Stimulated activated CD4-positive, alpha-beta T cell treated with anti-CD3 and anti-CD28 coated beads, Interleukin-15, amount 100 ng/mL, for 48 hours (primary cell): ENCODE measurements at places on chromosomes 7 and 10.

DNA sequence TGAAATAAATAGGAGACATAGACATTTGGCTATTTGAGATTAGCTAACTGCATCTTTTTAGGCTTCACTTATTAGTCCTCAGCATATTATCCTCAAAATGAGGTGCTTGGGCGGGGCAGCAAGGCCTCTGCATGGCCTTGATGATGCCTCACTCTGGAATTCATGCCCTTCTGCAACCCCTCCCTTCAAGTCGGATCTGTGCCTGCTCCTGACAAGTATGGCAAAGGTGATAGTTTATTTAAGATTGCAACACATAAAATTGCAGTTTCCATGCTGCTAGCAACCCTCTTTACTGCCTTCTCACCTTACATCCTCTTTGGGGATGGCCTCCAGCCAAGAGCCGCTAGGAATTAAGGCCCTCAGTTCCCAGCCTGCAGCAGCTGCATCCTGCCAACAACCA, 241.3 kb upstream of the ADARB2 start:
- no peak for DNase-seq

DNA sequence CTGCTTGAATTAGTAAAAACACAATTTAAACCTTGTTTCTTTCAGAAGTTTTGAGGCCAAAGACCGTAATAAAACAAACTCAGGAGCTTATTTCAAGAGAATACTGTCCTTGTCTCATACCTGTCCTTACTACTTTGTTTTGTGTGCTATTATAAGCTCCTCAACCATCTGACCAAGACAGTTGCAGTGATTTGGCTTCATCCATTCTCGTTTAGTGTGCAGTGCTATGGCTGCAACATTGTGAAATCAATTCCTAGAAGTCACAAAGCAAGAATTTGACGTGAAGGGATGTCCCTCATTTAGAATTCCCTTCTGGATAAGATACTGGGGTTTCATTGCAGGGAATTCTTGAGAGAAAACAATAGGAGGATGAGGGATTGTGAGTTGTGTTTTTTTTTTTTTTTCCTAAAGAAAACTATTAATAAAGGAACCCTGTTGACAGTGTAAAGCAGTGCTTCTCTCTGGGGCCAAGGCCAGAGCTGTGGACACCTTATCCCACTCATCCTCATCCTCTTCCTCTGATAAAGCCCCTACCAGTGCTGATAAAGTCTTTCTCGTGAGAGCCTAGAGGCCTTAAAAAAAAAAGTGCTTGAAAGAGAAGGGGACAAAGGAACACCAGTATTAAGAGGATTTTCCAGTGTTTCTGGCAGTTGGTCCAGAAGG, at the start of gene OIT3:
OIT3 (plus strand) TSS at position 604 of the 663 bp plus-strand sequence. CDS start 60 bp downstream, outside the sequence.
- DNase-seq: no peak

GRCh38 chr7:2559283-2559950, 638 bp downstream of the IQCE start:
- no peak for DNase-seq

DNA sequence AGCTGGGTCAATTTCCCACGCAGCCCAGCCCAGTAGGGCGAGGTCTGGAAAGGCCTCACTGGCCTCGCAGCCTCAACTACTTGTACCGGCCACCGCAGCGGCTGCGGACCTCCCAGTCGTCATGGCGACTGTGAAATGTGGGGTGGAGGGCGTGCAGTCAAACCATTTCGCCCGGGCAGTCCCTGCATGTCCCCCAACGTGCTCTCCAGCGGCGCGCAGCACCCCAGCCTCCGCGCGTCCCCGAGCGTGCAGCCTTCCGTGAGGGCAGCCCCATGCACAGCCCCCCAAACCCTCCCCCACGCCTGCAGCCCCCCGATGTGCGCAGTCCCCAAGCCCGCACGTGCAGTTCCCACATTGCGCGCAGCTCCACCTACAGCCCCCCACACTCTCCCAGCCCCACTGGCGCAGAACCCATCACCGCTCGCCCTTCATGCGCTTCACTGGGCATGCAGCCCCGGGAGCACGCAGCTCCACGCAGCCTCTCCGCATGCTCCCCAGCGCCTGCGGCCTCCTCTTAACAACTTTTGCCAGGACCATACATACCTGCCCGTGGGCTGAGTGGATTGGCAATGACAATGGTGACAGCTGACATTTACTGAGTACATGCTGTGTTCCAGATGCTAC, 34.5 kb upstream of the SFTPD start:
- no peak for DNase-seq

- no peak for DNase-seq
Measured at GRCh38 chr10:110775020-110775375, 96.7 kb upstream of the PDCD4 start.

- no peak for DNase-seq
Measured at GRCh38 chr7:47264021-47264651, 317.8 kb downstream of the TNS3 start.

GRCh38 chr10:4080225-4080805, 295.3 kb upstream of the KLF6 start:
- DNase-seq: no peak

DNA sequence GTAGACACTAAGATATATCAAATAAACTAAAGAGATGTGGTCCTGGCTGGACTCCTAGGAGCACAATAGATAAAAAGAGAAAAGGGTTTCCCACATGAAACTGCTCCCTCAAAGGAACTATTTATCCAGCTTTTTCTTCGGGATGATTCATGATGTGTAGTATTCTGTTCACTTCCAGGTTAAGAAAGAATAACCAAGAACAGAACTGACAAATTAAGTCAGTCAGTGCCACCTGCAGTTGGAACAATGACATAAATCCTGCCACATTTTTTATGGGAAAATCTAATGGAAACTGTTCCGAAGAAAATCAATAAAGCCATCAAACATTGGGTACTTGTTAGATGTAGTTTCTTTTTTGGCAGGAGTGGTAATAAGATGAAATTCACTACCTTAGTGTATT, 87.1 kb downstream of the POLR1F start:
- no peak for DNase-seq

- DNase-seq: no peak
Measured at GRCh38 chr10:131078131-131078881, 233.2 kb downstream of the TCERG1L start.

- no peak for DNase-seq
Measured at GRCh38 chr10:69577268-69578232, 4.3 kb upstream of the NEUROG3 start.

- no peak for DNase-seq
Measured at GRCh38 chr7:75584354-75584753, 92.2 kb downstream of the SPDYE5 start.

DNA sequence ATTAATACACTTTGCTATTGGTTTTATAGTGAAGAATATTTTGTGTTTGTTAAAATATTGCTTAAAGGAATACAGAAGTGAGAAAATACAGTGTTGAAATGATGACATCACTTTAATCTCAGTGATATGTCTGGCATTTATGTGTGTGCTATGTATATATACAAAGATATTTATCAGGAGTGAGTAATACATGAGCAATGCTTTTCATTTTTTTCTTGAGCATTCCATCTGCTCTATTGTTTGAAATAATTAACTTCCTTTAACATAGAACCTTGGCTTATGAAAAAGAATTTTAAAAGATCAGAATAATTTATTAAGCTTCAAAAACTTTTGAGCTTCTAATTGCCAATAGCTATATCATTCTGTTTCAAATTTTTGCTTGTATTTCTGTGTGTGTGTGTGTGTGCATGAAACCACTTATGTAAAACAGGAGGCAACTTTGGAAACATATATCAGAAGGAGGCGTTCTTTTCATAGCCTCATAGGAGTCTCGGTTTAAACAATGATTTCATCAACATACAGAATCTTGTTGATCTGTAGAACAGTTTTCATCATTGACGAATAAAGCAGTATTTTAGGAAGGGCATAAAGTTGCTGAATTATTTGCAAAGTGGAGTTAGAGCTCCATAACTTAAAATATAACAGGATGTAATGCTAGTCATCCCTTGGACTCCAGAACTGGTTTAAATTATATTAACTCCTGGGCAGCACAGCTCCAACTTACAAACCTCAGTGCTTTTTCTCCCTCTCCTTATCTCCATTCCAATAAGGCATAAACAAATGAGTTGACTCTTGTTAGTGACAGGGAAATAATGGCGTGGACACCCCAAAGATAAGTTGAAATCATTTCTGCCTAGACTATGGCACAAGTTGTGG, 228.4 kb upstream of the DGKB start:
- DNase-seq: no peak

DNA sequence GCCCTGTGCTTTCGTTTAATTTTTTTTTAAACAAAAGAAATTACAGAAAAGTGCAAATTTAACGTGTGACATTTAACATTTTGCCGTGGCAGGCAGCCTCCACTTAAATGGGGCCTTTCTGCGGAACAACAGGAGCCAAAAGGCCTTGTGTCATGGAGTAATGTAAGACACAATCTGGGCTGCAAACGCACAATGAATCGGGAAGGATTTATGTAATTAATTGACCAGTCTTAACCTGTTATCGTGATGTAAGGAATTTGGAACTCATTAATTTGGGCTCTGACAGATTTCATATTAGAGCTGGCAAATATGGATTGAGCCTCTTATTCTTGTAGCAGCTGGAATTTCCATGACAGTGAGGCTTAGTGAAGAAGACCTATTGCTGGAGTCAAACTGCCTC, 86.4 kb downstream of the SNX10 start:
- no peak for DNase-seq

DNA sequence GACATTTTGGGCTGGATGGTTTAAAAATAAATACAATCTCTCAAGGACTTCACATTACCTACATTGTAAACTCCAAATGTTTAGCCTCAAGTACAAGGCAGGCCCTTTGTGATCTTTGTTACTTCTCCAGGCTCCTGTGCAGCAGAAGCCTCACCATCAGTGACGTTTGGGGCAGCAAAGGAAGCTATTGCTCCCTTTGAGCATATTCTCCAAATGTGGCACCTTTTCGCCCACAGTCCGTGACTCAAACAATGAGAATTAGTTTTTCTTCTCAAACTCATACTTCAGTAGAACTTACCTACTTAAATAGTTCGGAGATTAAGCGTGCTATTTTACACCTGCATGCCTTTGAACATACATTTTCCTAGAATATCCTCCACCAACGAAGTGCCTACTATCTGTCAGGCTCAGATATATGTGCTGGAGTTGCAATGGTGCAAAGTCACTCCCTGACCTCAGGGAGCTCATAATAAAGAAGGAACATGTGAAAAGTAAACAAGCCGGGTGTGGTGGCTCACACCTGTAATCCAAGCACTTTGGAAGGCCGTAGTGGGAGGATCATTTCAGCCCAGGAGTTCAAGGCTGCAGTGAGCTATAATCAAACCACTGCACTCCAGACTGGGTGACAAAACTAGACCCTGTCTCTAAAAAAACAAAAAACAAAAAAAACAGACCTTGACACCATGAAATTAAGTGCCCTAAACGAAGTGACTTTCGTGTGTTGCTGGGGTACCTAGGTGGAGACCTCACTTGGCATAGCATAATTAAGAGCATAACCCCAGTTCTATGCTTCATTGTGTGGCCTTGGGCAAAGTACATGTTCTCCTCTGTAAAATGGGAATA, 1.2 kb upstream of the ABCF2 start:
- no peak for DNase-seq

DNA sequence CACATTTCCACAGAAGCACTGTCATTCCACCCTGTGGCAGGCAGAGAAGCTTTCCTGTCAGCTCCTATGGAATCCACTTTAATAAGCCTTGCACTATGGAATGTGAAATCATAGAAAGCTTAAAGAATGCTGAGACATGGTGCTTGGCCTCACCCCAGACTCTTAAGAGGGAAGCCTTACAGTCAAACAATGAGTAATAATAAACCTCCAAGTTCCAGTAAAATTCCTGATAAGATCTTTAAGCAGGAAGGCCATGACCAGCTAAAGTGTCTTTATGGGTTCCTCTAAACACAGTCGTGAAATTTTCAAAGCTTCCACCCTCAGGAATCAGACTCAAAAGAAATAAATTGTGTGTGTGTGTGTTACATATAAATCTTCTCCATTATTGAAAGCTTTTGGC, 11.9 kb upstream of the TEX36 start:
- no peak for DNase-seq

- DNase-seq: no peak
Measured at GRCh38 chr7:128530855-128531104, 54.2 kb downstream of the METTL2B start.

DNA sequence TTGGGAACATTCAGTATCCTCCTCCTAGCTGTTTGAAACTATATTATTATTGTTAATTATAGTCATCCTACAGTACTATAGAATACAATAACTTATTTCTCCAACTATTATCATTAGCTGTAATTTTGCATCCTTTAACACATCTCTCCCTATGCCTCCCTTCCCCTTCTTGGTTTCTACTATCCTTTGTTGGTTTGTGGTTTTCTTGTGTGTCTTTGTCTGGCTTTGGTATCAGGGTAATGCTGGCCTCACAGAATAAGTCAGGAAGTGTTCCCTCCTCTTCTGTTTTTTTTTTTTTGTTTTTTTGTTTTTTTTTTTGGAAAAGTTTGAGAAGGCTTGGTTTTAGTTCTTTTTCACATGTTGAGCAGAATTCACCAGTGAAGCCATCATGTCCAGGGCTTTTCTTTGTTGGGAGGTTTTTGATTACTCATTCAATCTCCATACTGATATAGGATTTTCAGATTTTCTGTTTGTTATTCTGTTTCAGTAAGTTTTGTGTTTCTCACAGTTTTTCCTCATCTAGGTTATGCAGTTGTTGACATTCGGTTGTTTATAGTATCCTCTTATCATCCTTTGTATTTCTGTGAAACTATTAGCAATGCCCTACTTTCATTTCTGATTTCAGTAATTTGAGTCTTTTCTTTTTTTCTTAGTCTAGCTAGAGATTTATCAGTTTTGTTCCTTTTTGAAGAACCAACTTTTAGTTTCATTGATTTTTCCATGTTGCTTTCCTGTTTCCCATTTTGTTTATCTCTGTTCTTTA, 21.6 kb downstream of the C1GALT1 start:
- DNase-seq: no peak

DNA sequence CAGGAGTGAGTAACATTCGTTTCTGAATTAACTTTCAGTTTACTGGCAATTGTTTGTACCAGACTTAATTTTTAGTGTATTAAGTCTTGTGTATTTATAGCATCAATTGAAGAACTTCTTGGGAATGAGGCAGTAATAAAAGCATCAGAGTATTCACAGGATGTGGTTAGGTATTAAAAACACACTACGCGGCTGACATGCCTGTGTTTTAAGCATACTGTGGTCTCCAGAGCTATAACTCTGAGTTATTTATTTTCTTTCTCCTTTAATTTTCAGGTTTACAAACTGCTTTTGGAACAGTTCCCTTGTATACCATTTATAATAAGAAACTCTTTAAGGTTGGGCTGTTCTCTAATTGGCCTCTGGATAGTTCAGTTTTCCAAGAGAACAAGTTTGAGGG, 626.1 kb upstream of the NRG3 start:
- DNase-seq: no peak

GRCh38 chr7:149837564-149838223, 481 bp upstream of the ZNF862 start:
- DNase-seq: no peak

DNA sequence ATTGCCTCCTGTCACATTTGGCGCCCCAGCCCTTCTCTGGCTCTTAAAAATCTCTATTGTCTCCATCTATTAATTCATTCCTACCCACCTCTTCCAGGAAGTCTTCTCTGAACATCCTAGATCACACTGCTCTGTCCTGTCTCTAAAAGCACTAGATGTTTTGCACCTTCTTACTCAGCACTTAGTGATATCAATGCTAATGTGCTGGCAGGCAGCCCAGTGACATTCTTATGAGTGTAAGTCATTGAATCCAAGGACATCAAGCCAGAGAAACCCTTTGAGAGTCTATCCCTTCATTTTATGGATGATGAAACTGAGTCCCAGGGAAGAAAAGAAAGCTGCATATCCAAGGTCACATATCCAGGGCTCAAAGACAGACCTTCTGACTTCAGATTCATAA, 48.3 kb upstream of the PAX2 start:
- DNase-seq: no peak
